ENCODE measurements at places on chromosomes 2 and 18.

- no peak for DNase-seq
Measured at GRCh38 chr18:63137999-63138435, 181.6 kb downstream of the BCL2 start.

GRCh38 chr2:67145851-67146250 is 251.3 kb upstream of the ETAA1 start:
- no peak for DNase-seq

- DNase-seq, result no peak
Measured at GRCh38 chr2:25373269-25373981, 31.7 kb upstream of the DNMT3A start.

DNA sequence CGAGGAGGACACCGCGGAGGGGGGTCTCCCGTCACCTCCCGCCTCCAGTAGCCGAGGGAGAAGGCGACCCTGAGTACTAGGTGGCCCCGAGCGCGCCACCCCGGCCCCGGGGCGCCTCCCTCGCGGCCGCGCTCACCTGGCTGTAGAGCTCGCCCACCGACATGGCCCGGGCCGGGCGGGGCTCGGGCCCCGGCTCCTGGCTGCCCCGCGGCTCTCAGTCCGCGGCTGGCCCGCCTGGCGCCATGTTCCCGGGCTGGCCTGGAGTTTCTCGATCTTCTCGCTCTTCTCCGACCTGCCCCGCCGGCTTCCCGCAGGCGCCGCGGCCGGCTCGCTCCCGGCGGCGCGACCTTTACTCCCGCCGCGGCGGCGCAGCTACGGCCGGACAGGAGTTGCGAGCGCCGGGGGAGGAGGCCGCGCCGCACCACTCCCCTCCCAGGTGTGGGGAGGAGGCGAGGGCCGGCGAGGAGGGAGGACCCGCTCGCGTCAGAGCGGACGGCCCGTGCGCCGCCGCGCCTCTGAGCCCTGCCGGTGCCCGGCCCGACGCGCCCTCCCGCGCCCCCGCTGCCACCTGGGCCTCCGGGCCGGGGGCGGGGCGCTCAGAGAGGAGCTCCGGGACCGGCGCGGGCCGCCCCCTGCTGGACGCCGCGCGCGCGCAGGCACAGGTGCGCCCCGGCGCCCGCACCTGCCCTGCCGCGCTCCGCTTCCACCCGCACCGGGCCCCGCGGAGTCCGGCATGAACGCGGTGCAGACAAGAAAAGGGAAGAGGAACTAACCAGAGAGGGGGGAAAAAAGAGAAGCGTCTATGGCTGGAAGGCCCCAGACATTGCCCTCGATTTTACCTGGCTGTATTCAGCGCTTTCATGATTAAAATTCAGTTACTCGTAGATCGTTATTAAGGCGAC is at the start of gene MYO5B:
TSS of gene MYO5B (minus strand) at position 517 of the 902 bp plus-strand sequence. CDS start at position 163, 354 bp downstream.
- peak; percentile 6 for DNase-seq

GRCh38 chr2:221637851-221638250 is 65.7 kb upstream of the EPHA4 start:
- DNase-seq, result no peak

DNA sequence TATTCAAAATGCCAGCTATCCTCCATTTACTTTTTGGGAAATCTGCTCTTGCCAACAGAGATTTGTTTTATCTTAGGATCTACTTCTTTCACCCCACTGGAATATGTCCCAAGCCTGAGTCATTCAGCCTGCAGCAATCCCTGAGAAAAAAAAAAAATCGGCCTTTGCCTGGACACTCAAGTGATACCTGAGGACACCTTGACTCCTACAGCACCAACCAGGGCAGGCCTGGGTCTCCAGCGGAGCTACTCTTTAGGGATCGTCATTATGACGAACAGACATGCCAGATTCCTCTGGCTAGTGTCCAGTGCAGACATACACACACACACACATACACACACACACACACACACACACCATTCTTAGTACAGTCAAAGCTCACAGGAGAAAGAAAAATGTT is 2.2 kb upstream of the UGT1A6 start:
- no peak for DNase-seq

GRCh38 chr18:48660346-48661228 is 121.8 kb downstream of the CTIF start:
- no peak for DNase-seq

DNA sequence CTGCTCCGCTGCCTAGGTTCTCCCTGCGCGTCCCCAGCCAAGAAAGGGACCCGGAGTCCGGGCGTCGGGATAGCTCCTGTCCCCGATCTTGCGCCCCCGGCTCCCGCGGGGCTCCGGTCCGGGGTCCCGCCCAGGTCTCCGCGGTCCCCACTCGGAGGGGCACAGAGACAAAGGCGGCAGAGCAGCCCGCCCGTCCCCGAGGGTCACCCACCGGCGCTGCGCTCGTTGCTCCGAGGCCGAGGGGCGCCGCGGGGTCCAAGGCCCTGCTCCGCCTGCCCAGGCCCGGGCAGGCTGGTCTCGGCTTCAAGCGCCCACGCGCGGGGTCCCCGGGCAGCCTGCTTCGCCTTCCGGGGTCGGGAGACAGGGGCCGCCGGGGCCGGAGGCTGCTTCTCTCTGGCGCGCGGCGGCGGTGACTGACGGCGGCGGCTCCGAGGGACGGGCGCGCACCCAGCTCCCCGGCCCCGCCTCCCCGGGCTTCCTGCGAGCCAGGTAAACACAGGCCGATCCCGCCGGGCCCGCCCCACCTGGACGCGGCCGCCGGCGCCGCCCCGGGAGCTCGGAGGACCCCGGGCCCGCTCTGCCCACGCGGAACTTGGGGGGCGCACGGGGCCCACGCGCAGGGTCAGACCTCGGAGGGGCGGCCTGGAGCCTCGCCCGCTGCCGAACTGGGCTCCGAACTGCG is at the start of gene MBP:
TSS of gene MBP (minus strand) at position 415 of the 682 bp plus-strand sequence. CDS start 27,522 bp downstream, outside the sequence.
- peak; percentile 33 for DNase-seq

DNA sequence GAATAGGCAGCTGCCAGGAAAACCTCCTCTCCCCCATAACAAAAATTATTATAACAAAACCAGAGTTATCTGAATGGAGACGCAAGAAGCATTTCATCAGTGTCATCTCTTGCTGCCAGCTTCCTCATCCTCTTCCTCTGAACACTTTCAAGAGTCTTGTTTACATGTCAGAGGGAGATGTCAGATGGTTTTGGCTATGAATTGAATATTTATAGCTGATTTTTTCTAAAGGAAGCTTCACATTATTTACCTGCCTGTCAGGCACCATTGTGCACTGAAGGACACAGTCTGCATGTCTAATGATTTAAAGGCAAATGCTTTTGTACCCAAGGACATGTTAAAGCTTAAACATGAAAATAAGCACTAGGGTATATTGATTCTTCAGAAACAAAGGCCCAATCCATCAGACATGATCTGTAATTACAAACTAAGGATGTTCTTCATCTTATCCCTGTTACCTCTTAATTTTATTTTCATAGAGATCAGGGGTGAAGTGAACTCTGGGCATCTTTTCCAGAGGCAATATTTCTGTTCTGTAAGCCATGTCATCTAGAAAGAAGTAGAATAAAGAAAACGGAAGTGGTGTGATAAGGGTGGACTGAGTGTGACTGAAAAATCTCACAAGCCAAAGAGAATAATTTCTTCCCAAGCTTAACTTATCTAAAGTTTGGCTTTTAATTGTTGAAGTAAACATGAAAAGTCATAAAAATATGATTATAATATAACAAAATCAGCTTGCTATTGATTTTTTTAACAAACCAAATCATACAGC is 168.7 kb downstream of the ANKRD44 start:
- no peak for DNase-seq

DNA sequence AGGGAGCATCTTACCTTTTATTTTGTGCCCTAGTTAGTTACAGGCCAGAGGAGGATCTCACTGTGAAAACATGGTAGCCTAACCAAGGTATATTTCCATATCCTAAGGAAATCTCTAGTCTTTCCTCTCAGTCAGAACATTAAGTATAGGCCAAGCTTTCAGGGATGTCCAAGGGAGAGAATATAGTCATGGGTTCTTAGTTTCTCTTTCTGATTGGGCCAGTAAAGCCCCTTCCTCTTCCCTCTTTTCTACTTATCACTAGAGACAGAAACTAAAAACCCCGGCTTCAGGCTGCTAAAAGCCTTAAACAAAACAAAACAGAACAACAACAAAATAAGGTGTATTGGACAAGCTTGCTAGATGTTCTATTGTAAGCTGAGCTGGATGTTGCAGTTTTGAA is 44.3 kb upstream of the TNFRSF11A start:
- DNase-seq, result no peak

- DNase-seq, result no peak
Measured at GRCh38 chr2:198322275-198322674, 517.9 kb downstream of the PLCL1 start.

DNA sequence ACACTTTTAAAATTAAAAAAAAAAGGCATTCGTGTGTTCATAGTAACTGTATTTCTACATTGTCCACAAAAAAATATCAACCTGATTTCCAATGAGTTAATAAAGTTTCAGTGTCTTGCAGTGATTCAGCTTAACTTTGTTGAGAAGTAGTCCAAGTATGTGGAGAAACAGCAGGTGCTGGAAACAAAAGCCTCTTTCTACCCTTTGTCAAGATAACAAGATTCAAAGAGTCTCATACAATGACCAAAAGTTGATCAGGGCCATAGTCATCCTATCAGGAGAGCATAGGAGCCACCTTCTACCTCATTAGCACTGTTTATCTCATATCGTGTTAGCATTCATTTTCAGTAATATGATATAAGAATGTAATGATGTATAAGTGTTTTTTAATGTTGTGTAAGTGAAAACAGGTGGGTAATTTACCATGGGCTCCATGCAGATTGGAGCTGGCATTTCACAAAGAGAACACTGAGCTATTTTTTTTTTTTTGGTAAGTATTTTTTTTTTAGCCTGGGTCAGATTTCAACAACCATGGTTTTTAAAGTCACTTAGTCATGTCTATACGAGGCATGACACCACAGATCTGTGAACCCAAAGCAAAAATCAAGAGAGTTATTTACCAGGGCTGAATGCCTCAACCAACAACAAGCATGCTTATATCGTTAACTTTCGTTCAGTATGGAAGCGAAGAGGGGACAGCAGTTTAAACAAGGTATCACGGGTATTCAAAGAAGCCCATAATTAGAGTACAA is 165.0 kb upstream of the ZNF521 start:
- DNase-seq, result no peak

GRCh38 chr2:167415068-167415467 is 526.8 kb downstream of the XIRP2 start:
- no peak for DNase-seq

DNA sequence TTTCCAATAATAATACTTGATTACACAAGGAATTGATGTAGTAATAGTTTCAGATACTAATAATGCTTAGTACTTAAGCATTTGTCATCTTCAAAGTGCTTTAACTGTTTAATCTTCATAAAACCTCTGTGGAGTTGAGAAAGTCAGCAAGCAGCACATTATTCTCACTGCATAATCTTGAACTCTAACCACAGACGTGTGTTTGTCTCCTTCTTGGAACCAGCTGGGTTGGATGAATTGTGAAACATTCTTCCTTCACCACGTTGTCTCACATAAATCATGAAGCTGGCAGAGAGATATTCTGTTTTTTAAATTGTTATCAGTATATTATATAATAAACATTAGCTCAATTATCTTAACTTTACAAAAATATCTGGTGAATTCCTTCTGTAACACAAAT is 55.1 kb upstream of the LDAH start:
- no peak for DNase-seq

GRCh38 chr18:3692691-3693090 is 242.7 kb downstream of the TGIF1 start:
- DNase-seq, result no peak

DNA sequence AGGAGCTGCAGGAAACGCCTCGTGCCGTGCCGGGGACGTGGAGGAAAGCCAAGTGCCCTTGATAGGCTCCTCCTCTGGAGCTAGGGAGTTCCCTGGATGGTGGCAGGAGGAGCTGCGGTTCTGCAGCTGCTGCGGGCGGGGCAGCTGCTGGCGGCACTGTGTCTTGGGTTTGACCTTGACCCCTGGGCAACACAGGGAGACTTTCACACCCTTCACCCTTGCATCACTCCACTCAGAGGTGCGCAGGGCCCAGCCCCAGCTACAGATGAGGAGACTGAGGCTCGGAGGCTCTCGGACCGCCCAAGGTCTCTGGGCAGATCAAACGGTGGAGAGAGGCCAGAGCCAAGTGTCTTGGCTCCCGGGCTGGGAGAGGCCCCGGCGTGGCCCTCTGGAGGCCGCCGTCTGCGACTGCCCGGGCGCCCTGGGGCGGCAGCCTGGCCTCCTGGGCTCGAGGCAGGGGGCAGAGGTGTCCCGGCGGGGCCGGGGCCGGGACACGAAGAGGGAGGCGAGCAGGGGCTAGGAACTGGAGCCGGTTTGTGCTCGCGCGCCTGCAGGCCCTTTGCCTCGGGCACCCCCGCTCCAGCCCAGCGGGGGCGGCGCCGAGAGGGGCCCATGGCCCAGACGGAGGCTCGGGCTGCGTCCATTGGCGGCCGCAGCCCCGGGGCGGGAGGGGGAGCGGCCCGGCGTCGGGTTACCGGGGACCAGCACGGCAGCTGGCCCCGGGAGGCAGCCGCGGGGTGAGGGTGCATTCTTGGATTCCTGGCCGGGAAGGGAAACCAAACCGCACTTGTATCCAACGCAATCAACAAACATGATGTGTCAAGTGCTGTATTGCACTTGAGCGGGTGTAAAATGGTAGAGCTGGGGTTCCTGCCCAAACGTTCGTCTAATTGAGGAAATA is 129.6 kb upstream of the SLC1A4 start:
- no peak for DNase-seq

DNA sequence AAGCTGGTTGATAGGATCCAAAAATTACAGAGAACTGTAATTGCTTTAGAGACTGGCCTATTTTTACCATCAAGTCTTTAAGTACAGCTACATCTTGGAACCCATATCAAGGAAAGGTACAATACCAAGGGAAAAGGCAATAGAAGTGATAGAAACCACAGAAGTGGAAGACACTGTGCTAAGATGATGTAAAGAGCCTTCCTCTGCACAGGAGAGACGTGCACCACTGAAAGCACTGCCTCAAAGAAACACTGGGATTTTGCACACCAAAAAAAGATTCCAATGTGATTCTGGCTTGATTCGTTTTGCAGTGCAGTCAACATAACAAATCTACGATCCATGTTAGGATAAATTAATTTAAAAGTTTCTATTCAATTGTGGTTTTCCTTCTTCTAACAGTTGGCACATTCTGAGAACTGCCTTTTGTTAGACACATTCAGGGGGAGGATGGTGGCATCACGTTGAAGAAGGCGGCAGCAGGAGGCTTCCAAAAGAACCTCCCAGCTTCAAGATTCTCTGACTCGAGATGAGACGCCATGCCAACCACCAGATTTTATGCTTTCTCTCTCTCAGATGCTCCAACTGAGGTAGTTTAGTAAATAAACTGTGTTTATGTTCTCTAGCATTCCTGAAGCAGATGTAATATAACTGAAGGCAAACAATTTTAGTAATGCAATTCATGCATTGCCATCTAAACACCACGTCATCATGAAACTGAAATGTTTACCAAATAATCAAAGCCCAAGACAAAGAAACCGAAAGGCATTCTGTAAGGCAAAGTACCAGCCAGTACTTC is 102.9 kb downstream of the BCL2 start:
- DNase-seq, result no peak

- no peak for DNase-seq
Measured at GRCh38 chr2:113276761-113277425, 1.8 kb downstream of the PAX8 start.

DNA sequence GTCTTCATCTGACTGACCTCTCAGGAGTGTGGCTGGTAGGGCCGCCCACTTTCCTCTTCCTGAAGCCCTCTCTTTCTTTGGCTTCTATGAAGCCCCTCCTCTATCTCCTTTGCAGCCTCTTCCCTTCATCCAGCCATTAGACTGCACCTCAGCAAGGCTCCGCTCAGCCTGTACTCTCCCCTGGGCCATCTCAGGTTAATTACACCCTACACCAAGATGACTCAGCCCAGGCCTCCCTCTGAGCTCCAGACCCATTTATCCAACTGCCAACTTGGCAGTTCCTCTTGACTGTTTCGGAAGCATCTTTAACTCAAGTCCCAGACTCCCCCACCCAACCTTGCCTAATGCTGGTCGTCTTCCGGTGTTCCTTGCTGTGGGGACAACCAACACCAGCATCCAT is 5.8 kb upstream of the WNT6 start:
- no peak for DNase-seq
